ENCODE measurements at places on chromosomes 4 and X.
A peak's percentile ranks its signal among the peaks of the same experiment; 100 is the strongest.

DNA sequence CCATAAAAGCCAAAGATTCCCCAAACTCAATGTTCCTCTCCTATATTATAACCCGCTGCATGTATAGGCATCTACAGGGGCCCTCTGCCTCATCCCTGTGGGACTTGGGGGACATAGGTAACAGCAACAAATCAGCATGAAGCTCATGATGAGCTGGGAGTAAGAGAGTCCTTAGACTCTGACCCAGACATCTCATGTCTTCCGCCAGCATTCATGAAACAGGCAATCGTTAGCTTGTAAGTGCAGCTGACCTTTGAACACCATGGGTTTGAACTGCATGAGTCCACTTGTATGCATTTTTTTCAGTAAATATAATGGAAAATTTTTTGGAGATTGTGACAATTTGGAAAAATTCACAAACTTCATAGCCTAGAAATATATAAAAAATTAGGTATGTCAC lies 10.4 kb upstream of the SCOC start:
- no peak for DNase-seq

DNA sequence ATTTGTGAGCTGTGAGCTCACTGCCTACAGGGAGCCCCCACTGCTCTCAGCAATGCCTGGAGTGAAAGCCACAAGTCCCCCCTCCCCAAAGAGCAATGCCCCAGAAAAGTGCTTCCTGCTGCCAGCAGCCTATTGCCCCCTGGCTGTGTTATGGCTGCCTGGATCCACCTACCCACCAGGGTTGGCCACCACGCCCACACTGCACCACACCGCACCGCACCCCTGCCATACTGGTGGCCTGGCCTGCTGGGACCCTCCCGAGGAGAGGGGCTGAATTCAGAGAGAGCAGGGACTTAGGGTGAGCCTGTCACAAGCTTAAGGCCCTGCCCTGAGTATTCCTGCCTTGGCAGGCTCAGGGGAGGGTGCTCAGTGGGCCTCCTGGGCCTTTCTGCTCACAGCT lies 4.3 kb downstream of the CFAP99 start:
- no peak for DNase-seq

GRCh38 chr4:98166025-98166730 lies 22.9 kb upstream of the STPG2 start:
- DNase-seq = no peak

DNA sequence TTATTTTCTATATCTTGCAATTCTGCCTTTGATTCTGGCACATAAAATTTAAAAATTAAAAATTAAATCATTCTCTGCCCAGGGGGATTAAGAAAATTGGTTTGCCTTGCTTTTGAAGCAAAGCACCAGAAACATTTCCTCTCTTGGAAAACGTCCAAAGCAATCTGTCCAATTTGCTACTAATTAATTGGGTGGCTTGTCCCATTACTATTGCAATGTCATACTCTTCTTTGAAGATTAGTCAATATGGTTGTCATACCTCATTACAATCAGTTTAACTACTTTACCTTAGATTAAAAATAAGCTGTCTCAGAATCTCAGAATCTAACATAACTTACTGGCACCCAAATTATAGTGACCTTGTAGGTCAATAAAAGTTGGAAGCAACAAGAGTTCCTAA lies 208.8 kb downstream of the TMA16 start:
- no peak for DNase-seq

DNA sequence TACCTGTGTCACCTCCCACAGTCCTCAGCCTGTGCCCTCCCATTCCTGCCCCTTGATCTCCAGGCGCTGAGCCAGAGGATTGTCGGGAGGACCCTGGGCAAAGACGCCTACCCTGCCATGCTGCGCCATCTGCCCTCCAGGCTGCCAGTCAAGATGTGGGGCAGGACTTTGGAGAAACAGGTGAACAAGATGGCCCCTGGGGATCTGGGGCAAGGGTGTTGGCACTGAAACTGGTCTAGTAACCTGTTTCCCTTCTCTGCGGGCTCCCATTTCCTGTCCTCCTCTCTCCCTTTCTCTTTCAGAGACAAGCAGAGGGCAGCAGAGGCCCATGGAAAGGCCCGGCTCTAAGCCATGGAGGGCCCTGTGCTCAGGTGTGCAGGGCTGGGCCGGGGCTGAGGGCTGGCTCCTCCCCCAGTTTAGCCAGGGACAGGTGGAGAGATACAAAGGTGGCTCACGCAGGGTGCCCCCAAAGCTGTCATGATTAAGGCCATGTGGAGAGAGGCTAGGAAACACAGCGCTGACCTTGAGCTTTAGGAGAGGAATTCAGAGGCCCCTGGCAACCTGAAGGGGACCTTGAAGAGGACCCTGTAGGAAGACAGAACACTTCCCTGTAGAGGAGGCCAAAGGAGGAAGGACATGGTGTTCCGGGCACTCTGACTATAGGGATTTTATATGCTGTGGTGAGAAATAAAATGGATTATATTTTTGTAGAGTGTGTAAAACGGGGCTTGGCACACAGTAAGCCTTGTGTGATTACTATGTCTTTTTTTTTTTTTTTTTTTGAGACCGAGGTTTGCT lies at the start of gene GLOD5:
Gene GLOD5 (plus strand): TSS at position 74 of the 798 bp plus-strand sequence. CDS start 44 bp downstream, at position 118.
- DNase-seq = no peak

DNA sequence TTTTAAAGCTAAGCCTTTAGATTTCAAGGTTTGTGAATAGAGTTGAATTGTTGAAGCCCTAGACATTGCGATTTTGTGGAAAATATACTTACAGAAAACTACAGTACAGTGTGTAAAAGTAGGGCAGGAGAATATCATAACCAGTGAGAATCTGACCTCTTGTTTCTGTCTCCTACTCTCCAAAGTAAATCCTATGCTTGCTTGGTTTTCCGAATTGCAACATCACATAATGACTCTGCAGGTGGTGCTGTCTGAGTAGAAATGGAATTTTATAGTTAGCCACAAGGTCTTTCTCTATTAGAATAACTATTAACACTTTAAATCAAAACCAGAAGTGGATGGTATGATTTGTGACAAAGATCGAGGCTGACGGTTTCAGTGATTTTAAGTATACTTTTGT lies 505.6 kb downstream of the RAPGEF2 start:
- no peak for DNase-seq

DNA sequence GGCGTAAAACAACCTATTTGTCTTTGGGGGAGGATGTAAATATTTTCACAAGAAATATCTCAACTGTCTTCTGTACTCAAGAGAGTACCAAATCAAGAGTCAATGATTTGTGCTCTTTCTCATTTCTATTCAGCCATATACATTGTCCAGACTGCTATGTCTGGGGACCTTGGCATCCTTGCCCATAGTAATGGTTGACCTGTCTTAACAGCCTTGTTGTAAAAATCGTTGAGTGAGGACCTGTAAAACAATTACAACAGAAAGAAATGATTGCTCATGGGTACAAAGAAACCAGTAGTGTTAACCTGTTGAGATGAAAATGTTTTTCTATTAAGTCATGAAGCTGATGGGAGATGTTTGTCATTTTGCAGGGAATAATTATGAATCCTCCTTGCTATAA lies 56.6 kb downstream of the LNX1 start:
- DNase-seq = no peak

- DNase-seq = no peak
Observed at GRCh38 chrX:150762258-150763165, 69.3 kb downstream of the MTMR1 start.

DNA sequence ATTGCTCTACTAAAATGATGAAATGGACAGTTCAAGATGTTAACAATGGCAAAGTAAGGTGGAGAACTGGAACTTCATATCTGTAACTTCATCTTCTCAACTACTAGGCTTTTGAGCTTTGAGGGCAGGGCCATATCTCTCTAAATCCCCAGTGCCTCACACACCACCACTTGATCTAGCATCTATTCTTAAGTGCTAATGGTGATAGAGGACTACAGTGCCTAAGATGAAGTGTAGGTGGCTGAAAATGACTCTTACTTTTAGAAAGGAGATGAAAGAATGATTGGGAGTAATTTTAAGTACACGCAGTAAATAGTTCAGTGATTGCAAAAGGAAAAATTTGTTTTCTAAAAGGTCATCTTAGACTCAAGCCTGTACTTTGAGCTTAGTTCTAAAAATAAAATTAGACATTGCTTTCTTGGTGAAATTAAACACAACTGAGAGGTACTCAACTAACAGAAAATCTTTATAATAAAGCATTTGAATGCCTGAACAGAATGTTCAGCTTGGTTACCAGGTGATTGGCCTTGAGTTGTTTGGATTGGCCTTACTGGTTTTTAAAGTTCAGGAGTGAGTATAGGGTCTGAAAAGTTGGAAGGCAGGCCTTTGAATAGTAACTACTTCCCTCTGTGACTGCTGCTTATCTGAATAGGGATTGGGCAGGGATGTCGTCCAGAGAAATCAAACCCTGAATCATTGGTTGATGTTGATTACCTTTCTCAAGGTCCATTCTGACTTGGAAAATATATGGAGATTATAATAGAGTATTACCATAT lies 45.4 kb downstream of the DIAPH2 start:
- DNase-seq = no peak

GRCh38 chr4:74990276-74990875 lies 57.5 kb downstream of the PARM1 start:
- DNase-seq = no peak

DNA sequence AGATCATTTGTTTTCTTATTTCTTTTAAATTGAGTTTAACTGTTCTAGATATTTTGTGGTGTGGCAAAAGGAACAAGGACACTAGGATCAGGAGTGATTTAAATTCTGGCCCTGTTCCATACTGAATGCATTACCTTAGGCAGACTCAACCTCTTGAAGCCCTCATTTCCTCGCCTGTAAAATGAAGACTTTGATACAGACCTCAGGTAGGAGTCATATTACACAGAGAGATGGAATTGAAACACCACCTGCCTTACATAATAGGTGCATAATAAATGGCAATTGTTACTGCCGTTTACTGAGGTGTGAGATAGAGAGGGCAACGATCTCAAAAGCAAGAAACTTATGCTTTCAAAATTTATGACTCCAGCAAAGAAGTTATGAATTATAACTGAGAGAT lies 28.2 kb upstream of the RASSF6 start:
- no peak for DNase-seq

DNA sequence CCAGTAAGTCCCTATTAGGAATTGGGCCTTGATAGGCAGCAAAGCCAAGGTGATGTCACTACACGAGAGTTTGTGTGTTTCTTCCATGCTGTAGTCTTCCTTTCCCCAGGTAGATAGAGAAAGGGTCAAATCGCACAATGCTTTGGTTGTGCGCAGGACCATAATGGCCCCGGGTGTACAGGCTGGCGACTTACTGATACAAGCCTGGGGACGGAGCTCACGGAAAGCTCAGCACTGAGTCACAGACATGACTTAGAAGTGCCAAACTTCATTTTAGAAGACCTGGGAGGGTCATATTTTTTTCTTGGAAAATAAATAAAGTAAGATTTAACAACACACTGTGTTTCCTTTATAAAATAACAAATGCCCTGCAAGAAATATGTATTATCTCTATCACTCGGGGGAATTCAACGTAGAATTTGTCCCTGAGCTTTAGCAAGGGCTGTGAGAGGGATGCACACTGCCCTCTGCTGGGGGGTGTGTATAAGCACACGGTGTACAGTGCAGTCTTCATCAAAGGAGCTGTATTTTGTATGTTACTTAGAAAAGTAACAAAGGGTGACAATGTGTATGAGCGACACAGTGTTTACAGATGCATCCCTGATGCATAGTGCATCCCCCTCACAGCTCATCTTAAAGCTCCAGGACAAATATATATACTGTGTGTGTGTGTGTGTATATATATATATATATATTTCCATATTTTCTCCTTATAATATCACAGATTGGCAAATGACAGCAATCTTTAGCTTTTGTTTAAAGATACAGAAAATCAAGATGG lies 254.5 kb upstream of the VEGFC start:
- peak; percentile 19 for DNase-seq

DNA sequence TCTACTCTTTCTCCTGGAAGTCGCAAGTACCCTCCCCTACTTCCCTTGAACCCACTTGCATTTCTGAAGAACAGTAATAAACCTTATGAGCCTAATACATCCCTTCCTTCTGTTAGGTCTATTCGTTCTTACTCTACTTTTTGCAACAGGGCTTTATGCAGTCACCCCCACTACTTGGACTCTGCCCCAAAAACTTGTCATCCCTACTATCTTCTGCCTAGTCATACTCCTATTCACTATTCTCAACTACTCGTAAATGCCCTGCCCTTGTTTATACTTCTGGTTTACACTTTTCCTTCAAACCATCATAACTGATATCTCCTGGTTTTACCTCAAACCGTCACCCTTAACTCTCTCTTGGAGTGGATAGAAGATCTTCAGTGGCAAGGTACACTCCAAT lies 55.2 kb upstream of the SLIT2 start:
- no peak for DNase-seq

DNA sequence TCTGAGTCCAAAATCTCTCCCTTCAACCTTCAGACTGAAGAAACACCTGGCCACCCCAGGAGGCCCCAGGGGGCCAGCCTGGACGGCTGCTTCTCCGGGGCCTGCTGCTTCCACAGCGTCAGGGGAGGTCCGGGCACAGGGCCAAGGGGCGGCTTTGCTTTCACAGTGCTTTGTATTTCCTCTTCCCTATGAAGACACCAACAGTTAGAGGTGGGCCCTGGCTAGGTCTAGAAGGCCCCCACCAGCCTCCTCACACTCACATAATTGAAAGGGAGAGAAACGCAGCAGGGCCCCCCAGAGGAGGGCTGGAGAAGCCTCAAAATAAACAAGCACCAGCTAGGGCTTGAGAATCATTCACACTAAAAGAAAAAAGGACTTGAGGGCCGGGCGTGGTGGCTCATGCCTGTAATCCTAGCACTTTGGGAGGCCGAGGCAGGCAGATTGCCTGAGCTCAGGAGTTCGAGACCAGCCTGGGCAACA lies 17.8 kb downstream of the SCD5 start:
- no peak for DNase-seq

DNA sequence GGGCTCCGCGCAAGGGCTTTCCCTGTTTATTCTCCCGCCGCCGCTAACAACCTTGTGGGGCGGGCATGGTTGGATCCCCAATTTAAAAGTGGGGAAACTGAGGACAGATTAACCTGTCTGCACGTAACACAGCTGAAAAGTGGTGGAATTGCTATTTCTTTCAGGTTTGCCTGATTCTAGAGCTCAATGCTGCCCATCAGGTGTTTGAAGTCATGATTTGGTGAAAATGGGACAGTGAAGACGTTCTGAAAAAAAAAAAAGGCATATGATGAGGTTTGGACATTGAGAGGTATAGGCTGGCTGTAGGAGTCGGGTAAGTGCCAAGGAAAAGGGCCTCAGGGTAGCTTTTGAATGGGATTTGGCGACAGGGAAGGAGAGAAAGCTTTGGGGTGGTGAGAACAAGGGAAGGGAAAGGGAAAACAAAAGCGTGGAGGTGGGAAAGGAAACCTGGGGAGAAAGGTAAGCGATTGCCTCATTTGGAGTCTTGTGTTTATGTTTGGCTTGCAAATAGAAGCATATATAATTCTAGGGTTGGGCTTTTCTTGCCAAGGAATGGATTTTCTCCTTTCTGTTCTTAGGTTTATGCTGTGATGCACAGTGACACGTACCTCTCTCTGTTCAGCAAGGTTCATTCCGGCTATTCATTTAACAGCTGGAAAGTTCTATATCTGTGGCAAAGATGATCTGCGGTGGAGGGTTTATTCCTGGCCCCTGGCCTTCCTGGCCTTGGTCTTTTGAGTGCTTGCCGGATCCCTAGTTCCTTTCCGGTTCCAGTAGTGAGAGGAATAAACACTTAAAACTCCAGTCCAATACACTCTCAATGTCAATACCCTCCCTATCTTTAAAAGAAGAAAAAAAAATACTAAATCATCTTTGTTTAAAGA lies 2.4 kb upstream of the STIM2 start:
- no peak for DNase-seq

- DNase-seq = no peak
Observed at GRCh38 chrX:47198026-47198686, 4.5 kb downstream of the UBA1 start.
